Fibroblast of skin of abdomen (primary cell): ENCODE measurements at places on chromosomes 12 and 14.

DNA sequence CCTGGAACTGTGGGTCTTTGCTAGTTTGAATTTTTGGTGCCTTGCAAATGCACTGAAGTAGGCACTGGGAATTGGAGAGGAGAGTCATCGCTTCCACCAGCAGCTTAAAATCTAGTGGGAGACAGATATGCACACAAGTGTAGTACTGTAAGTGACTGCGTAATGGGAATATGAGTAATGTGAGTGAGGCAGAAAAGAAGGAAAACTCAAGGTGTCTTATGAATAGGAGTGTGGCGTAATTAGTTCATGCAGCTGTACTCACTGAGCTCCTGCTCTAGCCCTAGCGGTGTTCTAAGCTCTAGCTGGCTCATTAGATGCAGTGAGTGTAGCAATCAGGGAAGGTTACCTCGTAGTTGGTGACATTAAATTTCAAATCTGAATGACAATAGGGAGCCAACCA is 2.8 kb downstream of the TCP11L2 start:
- no peak for DNase-seq

DNA sequence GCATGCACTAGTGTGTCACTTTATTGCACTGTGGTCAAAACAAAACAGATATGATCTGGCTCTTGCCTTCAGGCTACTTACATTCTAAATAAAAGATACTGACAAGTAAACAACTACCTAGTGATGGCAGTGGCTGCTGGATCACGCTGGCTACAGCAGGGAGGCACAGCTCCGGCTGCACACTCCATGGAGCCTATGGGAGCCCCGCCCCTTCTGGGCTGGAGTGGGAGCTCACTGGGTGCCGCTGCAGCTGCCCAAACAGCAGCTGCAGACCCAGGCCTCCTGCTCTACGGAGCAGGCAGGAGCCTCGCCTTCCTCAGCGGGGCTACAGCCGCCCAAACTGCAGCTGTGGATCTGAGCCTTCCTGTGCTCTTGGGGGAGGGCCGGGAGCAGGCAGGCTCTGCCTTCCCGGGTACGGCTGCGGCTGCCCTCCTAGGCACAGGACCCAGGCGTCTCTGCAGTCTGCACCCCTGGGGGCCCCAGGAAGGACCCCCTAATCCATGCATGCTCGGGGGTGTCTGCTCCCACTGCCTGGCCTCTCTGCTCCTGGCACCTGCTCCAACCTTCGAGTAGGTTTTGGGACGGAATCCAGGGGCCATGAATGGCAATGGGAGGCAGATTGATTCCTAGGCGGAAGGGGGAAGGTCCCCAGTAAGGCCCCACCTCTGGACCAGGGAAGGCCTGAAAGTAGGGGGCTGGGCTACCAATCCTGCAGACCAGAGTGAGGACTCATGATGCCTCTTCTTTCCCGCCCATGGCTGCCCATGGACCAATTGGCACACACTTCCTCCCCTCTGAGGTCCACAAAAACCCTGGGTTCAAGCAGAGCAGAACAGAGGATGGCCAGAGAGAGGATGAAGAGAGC is 253.1 kb downstream of the ANO6 start:
- DNase-seq, result no peak

- no peak for DNase-seq
Observed at GRCh38 chr12:45743247-45743646, 13.7 kb downstream of the ARID2 start.

GRCh38 chr14:97036086-97036852 is 239.1 kb downstream of the VRK1 start:
- no peak for DNase-seq

DNA sequence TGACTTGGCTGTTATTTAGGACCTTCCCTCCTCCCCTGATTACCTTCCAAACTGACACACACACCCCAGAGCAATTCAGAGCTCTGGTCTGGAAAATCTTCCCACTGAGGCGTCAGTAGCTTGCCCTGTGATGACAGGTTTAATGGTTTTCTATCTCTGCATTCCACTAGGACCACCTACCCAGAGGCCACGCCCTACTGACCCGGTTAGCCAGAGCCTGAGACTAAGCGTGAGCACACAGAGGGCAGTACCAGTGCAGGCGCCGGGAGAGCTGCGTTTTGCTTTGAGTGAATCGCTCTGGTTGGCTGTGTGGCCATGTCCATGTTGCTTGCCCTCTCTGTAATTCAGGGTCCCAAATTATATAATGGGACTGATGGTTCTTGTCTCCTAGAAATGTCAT is 36.2 kb upstream of the ATP2A2 start:
- no peak for DNase-seq

DNA sequence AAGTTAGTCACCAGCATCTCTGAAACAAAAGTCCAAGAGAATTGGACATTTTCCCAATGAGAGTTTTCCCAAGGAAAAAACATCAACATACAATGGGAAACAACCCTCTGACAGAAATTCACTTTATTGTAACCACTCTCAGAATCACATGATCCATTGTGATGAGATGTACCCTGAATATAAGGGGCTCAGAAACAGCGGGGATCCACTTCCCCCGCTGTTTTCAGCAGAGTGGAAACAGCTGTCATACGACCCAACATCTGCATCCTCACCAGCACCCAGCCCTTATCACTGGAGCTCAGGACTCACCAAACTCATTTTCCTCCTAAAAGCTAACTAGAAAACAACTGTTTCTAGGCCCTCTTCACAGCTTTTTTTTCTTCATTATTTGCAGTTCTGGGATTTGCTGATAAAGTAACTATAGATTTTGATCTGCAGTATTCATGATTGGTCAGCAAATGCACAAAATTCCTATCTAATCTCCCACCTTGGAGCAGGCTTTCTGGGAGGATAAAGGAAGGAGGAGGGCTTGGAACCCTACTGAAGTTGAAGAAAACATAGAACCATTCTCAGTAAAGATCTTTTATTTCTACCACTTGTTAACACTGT is 31.3 kb downstream of the CORO1C start:
- DNase-seq, result no peak

GRCh38 chr14:50578433-50578832 is 18.5 kb downstream of the ATL1 start:
- DNase-seq, result no peak
